ENCODE measurements at places on chromosomes 7 and 10. TPM values are rescaled to one million over a fixed set of nuclear protein-coding genes. Genes with fewer than 3 reads are reported as not detected.

The PRF1 gene
- total RNA-seq: 7.5 TPM

The TMEM243 gene
- total RNA-seq: 25.3 TPM

The COL13A1 gene
- total RNA-seq: 18.3 TPM

The SPOCK2 gene
- total RNA-seq: 0.24 TPM

The SPDYE5 gene
- total RNA-seq: 4.8 TPM

The BTBD16 gene
- total RNA-seq: not detected

The CRYGN gene
- not detected for total RNA-seq

The SSC4D gene
- not detected for total RNA-seq

The CLDN12 gene
- 20.5 TPM for total RNA-seq

The GPC2 gene
- 0.72 TPM for total RNA-seq

The ARHGEF5 gene
- 5.3 TPM for total RNA-seq

The HGF gene
- 57.1 TPM for total RNA-seq

The MDFIC gene
- 66.2 TPM for total RNA-seq

The PRSS2 gene
- total RNA-seq: not detected

The CD36 gene
- total RNA-seq: 34.4 TPM

The C7orf57 gene
- total RNA-seq: 1.2 TPM

The CALML3 gene
- not detected for total RNA-seq

The IFIT1B gene
- total RNA-seq: 26.5 TPM

The PTPRZ1 gene
- 64.0 TPM for total RNA-seq

The GDF10 gene
- 0.48 TPM for total RNA-seq

The RAB18 gene
- total RNA-seq: 77.3 TPM

The ADAM22 gene
- total RNA-seq: 5.5 TPM

The CHN2 gene
- total RNA-seq: 20.2 TPM

The RAMP3 gene
- total RNA-seq: 3.1 TPM

The LOXL4 gene
- 20.2 TPM for total RNA-seq

The UCMA gene
- total RNA-seq: 3.9 TPM

The GCK gene
- 1.2 TPM for total RNA-seq

The UPK3B gene
- total RNA-seq: not detected

The UCN3 gene
- total RNA-seq: not detected

The GRM3 gene
- 1.7 TPM for total RNA-seq

The TACC2 gene
- total RNA-seq: 10.6 TPM

The C7orf33 gene
- not detected for total RNA-seq

The C10orf62 gene
- total RNA-seq: 0.96 TPM

The TMEM213 gene
- 4.6 TPM for total RNA-seq

The WAPL gene
- 36.4 TPM for total RNA-seq

The MUC12 gene
- total RNA-seq: 2.9 TPM

The ANAPC16 gene
- 72.0 TPM for total RNA-seq

The CCDC7 gene
- 85.0 TPM for total RNA-seq

The FAM237B gene
- total RNA-seq: 1.7 TPM

The PAOX gene
- 6.3 TPM for total RNA-seq
